ENCODE measurements at places on chromosomes 2 and 18. TPM values are rescaled to one million over a fixed set of nuclear protein-coding genes. Genes with fewer than 3 reads are reported as not detected.

DNA sequence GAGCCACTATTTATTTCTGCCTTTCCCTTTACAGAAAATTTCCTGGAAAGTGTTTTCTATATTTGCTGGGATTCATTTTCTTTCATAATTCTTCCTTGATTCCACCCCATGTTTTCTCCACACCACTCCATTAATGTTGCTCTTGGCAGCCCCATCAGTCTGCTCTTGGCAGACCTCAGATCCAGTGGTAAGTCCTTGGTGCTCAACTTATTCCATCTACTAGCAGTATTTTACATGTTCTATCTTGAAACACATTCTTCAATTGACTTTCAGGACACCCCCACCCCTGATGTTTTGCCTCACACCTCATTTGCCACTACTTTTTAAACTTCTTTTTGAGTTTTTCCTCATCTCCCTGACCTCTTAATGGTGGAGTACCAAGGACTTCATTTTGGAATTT is 65.0 kb downstream of the HNMT start:
- H3K27me3 ChIP-seq: no peaks in the 10 kb centered on the region
- H3K27ac ChIP-seq: no peak overlapping the region
- DNase-seq: no peak
- no peak overlapping the region for H3K4me3 ChIP-seq

- no peaks in the 10 kb centered on the region for H3K27me3 ChIP-seq
- H3K27ac ChIP-seq: no peak overlapping the region
- H3K4me3 ChIP-seq: peak overlapping the region; percentile 89
- H3K36me3 ChIP-seq: peaks cover 16% of the 10 kb centered on the region
- no peaks in the 10 kb centered on the region for H3K4me1 ChIP-seq
These were observed 1.9 kb downstream of the SOS1 start for GRCh38 chr2:39118786-39119499.

OSR1 gene
- 0.29 TPM for total RNA-seq

MRPS5 gene
- 59.0 TPM for total RNA-seq

ARHGAP15 gene
- total RNA-seq: 2.0 TPM

DNA sequence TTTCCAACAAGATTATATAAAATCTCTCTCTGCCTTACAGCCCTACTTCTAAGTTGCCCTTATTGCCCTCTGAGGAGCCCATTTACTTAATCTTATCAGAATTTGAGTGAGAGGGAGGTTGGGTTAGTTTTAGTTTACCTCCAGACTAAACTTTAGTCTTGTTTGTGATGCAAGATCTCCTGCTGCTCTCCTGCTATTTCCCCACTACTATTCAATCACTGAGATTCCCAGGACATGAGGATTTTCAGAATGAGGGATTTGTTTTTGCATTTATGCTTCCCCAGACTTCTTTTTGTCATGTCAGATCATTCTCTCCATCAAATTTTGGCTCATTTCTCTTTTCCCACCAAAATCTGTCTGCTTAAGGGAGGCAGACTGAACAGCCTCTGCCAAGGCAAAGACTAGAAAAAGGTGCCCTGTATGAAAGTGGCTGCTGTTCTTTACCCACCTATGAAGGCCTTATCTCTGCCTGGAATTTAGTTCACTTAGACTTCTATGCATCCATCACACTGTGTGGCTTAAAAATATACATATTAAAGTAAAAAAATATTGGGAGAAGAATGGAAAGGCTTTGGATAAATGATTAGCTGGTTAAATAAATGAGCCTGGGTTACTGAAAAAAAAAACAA is 401.3 kb downstream of the PID1 start:
- no peaks in the 10 kb centered on the region for H3K27me3 ChIP-seq
- no peak for DNase-seq
- H3K4me3 ChIP-seq: peak overlapping the region; percentile 21
- no peaks in the 10 kb centered on the region for H3K36me3 ChIP-seq

CNTNAP5 gene
- total RNA-seq: 0.70 TPM
